ENCODE measurements at places on chromosomes 4 and X. TPM values are rescaled to one million over a fixed set of nuclear protein-coding genes. Genes with fewer than 3 reads are reported as not detected.
A peak's percentile ranks its signal among the peaks of the same experiment; 100 is the strongest.

DNA sequence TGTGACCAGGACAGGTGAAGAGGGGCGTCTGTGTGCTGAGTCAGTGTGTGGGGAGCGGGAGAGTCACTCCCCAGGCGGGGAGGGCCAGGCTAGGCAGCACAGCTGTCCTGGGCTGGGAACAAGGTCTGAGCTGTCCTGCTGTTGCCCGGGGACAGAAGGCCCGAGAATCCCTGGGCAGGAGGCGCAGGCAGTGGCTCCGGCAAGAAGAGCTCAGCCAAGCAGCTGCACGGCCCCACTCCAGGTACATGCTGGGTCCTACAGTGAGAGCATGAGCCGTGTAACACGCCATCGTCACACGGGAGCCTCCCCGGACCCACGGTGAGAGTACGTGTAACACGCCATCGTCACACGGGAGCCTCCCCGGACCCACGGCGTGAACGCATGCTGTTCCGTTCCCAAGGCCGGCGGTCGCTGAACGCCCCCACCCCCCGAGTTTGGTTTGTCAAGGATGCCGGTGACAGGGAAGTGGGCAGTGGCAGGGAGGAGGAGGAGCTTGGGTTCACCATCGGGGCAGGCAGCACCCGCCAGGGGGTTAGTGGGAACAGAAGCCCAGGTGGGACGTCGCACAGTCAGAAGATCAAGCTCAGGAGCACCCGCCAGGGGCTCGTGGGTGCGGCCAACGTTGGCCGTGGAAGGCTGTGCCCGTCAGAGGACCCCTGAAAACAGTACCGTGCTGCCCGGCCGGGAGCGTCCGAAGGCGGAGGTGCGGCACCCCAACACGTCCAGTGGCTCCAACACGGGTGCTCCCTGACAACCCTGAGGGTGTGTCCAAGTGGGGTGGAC, 15.6 kb downstream of the PPP2R3B start:
- peak; percentile 49 for DNase-seq

The HEPH gene
- 6.3 TPM for total RNA-seq

DNA sequence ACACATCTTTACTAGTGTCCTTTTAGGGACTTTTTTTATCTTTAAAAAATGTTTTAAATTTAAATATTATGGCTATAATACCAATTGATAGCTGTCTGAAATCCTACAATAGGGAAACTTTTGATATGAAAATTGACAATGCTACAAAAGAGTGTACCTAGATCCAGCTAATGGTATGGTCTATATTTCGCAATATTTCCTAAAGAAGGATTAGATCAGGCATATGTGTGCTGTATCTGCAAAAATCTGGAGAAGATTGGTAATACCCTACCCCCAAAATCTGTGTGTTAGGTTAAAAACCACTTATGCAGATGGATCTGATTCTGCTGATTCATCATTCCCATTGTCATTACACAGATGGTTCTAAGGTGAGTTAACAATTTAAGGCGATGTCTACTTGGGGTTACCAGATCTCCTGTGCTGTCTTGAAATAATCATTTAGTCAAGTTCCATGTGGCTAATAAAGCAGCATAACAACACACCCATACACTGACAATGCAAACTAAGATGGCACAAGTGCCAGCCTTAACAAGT, 137.1 kb downstream of the GASK1B start:
- DNase-seq = no peak

- DNase-seq = no peak
Measured at GRCh38 chr4:37245391-37245954, 930 bp downstream of the NWD2 start.

DNA sequence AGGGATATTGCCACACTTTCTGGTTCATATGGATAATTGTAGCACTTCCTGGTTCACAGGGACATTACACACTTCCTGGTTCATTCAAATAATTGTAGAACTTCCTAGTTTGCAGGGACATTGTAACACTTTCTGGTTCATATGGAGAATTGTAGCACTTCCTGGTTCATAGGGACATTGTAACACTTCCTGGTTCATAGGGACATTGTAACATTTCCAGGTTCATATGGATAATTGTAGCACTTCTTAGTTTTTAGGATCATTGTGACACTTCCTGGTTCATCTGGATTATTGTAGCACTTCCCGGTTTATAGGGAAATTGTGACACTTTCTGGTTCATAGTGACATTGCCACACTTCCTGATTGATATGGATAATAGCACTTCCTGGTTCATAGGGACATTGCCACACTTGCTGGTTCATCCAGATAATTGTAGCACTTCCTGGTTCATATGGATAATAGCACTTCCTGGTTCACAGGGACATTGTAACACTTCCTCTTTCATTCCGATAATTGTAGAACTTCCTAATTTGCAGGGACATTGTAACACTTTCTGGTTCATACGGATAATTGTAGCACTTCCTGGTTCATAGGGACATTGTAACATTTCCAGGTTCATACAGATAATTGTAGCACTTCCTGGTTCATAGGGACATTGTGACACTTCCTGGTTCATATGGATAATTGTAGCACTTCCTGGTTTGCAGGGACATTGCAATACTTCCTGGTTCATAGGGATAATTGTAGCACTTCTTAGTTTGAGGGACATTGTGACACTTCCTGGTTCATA, 59.2 kb upstream of the CD99 start:
- DNase-seq = no peak

DNA sequence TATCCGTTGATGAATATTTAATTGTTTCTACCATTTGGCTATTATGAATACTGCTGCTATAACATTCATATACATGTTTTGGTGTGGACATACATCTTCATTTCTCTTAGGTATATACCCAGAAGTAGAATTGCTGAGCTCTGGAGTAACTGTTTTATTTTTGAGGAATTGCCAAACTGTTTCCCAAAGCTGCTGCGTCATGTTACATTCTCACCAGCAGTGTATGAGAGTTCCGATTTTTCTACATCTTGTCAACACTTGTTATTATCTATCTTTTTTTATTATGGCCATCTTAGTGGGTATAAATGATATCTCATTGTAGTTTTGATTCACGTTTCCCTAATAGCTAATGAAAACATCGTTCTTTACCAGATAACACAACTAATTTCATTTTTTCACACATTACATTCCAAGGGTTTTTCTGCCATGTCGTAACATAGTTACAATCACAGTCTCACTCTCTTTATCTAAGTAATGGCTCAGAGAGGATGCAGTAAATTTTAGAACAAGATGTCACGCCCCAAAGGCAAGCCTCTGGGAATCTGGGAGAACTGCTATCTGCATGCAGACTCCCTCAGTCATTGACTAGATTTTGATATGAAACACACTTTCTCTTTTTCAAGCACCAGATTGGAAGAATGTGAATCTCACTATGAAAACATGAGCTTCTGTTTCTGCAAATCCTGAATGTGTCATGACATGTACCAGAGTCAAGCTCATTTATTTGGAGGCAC, 10.3 kb downstream of the ARHGAP6 start:
- DNase-seq = no peak

DNA sequence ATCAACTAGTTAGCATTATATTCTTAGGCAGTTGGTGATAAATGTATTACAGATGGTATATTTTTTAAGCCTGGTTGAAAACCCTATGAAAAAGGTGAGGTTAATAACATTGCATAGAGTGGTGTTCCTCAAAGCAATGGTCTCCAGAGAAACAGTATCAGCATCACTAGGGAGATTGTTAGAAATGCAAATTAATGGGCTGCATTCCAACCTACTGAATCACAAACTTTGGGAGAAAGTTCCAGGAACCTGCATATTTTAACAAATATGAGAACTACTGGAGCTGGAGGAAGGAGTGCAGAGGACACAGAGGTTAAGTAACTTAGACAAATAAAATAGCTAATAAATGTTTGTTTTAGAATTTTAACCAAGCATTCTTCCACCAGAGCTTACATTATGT, 166.9 kb upstream of the PCDH10 start:
- DNase-seq = no peak

The PPP4R3C gene
- not detected for total RNA-seq

DNA sequence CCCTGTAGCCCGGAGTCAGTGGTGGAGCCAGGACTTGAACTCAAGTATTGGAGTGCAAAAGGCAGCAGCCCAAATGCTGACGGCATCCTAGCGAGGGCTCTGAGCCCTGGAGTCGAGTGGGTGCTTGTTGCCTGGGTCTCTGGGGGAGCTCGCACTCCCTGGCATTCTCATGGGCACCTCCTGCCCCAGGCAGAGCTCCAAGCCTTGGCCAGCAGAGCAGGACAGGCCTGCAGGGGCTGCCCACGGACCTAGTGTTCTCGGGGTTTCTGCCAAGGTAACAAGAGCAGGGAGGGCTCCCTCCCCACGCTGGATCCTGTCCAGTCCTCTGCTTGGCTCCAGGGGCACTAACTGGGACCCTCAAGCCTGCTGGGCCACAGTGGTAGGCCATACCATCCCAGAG, 17.6 kb upstream of the WFS1 start:
- no peak for DNase-seq

DNA sequence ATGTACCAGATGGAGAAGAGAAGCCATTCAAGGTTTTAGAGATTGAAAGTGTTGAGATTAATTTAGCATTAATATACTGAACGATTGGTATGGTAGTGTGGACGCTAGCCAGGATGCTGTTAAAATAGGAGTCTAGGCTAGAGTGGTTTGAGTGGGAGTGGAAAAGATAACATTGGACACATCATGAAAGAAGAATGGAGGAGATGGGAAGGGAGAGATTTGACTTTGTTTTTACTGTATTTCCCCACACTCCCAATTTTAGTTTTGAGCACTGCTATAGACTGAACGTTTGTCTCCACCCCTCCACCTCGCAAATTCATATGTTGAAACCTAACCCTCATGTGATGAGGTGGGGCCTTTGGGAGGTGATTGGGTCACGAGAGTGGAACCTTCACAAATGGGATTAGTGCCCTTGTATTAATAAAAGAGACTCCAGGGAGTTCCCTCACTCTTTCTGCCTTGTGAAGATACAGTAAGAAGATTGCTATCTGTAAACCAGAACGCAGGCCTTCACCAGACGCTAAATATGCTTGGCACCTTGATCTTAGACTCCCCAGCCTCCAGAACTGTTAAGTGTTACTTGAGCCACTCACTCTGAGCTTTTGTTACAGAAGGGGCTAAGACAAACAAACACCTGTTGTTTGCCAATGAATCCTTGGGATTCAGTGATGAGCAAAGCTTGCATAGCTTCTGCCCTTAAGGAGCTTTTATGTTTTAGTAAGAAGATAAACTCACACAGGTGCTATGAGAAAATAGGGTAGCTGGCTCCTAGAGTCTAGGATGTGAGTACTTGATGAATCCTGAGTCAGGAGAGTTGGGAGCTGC, 25.8 kb downstream of the USP9X start:
- no peak for DNase-seq

DNA sequence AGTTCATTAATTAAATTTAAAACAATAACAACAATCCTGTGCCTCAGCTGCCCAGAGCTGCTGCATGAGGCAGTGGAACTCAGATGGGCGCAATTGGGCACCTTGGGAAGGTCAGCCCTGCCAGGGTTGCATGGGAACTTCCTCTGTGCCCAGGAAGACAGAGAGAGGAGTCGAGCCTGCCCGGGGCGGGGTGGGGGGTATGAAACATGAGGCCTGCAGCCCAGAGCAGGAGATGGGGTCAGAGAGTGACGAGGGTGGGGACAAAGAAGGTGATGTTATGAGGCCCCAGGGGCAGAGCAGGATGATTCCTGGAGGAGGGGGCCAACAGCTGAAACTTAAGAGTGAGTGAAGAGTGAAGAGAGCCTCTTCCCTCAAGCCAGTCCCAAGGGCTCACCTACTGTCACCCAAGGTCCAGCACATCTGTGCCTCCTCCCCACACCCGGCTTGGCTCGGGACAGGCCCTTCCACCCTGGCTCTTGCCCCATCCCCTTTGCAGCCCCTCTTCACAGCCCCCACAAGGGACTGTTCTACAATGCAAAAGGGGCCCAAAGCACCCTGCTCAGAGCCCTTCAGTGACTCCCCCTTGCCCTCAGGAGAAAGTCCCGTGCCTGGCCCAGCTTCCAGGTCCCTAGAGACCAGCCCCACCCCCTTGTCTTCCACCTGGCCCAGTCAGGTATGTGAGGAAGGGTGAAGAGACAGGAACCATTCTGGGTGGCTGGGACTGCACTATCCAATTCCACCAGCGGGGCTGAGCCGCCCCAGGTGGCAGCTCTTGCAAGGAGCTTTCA, 31.4 kb downstream of the HMX1 start:
- DNase-seq = no peak

The NAA11 gene
- 0.13 TPM for total RNA-seq

DNA sequence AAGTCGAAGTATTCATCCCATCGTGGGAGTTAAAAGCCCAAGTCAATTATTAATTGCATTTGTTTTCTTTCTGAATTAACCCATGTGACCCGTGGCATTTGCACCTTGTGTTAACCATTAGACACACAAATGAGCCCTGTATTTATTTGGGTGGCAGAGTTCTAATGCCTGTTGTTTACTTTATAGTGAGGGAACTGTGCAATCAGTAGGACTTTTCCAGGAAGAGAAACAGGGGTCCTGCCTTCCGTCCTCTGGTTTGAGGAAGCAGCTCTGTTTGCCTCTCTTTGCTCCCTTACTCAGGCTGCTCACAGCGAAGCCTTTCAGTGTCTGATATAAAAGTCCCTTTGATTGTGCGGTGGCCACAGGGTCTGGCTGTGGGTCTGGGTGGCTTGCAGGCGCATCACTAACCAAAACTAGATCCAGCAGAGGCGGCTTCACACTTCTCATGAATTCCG, 263.6 kb downstream of the PTTG2 start:
- peak; percentile 48 for DNase-seq

DNA sequence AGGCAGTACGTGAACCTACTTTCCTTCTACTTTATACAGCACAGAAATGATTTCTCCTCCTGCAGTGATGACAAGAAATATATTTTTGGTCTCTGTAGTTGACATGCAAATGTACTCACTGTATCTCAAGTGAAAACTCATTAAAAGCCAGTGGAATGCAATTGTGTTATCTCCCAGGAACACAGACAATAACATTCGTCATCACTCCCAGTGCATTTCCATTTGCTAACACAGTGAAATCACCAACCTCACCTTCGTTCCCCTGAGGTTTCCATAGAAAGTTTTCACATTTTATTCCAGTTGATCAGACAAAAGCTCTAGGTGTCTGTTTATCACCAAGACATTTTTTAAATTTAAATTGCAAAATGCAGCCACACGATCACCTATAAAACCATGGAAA, 2.5 kb upstream of the SPANXD start:
- no peak for DNase-seq

Measured in muscle of leg (tissue), 16 donors.